Right renal cortex interstitium (tissue), 3 donors: ENCODE measurements at places on chromosomes 12 and 14.

DNA sequence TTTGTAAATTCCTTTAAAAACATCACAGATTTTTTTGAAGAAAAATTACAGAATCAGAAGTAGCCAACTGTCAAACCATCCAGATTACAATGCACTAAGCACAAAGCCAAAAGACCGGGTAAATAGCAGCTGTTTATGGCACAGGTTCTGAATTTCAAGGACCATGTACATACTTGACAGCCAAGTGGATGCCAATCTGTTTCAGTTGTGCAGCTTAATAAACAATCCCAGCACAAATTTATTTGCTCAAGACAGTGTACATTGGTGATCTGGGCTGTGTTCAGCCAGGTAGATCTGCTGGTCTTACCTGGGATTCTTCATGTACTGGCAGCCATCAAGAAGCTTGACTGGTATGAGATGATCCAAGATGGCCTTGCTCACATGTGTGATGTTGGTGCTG is 229.8 kb upstream of the FLRT2 start:
- DNase-seq = no peak

GRCh38 chr14:91380610-91381371 is 36.8 kb downstream of the CCDC88C start:
- DNase-seq = no peak

DNA sequence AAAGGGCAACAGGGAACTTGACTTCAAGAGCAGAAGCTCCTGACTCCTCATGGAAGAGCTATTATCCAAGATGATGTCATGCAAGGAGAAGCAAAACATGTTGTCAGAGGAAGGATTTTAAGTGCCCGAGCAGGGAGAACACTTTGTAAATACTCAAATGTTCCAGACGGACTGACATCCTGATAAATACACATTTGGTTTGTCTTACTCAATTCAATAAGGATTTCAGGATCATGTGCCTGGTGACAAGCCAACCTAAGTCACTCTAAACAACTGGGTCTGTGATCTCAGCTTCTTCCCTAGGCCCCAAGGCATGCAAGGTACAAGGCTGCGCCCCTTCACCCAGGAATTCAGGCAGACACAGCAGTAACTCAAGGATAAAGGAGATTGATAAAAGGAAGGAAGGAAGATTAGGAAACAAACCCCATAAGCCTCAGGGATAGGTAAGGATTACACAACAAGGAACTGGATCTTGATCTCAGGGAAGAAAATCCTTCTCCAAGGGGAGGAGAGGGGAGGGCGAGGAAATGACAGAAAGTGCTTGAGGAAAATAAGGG is 26.8 kb upstream of the CEBPE start:
- no peak for DNase-seq

DNA sequence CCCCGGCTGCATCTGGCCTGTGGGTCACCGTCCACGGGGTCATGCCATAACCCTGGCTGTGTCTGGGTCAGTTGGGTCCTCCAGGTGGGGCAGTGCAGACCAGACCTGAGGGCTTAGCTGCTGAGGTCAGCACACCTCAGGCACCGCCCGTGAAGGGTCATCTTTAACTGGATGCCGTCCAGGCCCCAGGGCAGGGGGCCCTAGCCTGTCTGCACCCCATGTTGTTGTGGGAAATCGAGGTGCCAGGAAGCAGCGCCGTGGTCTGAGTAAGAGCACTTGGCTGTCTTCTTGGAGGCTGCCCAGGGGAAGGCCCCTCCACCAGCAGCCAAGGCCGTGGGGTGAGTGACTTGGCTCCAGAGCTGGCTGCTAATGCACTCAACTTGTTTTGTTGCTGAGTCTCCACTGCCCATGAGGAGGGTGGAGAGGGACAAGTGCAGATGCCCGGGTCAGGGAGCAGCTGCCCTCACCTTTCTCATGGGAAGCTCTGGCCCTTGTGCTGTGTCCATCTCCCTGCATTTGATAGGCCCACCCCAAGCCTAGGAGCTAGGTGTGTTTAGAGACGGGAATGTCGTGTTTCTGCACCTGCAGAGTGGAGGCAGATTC is 317.2 kb downstream of the TMEM121 start:
- DNase-seq = no peak

DNA sequence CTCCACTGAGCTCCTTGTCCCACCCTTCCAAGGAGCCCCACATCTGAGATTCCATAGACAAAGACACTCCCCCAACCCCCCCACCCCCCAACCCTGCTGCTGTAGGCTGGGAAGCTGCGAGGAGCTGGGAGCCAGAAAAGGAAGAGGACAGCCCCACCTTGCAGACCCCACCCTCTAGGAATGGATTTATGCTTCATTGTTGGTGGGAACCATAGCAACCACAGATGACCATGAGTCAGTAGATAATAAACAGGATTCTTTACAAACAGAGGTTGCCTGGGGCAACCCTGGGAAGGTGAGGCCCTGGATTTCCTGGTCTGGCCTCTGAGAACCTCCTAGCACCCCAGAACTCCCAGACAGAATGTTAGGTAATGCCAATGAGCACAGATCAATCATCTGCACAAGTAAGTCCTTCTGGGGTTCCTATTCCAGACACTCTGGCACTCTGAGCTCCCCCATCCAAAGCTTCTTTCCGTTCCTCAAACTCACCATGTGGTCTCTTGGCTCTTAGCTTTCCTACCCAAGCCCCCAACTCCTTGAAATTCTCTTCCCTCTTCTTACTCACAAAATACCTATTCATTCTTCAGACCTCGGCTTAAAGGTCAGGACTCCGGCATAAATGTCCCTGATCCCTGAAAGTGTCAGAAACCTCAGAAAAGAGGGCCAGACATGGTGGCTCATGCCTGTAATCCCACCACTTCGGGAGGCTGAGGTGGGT is 15.2 kb upstream of the PLEKHG6 start:
- DNase-seq = no peak

DNA sequence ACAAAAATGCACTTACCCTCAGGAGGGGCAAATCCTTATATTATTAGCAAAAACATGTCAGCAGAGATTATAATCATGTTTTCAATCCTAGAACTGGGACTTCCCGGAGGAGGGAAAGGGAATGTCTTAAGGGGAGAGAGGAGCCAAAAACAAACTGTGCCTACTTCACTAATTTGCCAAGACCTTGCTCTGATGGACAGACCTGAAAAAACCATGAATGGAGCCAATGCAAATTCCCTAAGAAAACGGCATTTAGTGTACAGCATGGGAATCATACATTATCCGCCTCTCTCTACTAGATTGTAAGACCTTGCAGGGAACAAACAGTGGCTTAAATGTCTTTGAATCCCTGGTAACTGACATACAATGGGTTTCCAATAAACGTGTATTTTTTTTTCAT is 70.4 kb downstream of the NTN4 start:
- no peak for DNase-seq

DNA sequence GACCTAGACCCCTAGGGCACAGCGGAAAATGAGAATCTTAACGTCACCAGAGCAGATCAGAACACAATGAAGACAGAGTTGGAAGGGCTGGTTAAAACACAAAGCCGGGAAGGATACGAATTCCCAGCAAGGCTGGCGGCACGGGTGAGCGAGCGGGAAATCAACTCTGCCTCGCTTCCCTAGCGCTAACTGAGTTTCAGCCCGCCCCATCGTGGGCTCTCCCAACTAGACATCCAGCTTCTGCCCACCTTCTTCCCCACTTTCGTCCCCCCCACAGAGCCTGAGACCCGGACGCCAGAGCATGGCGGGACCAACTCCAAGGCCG is 377 bp downstream of the CCNT1 start:
- no peak for DNase-seq

DNA sequence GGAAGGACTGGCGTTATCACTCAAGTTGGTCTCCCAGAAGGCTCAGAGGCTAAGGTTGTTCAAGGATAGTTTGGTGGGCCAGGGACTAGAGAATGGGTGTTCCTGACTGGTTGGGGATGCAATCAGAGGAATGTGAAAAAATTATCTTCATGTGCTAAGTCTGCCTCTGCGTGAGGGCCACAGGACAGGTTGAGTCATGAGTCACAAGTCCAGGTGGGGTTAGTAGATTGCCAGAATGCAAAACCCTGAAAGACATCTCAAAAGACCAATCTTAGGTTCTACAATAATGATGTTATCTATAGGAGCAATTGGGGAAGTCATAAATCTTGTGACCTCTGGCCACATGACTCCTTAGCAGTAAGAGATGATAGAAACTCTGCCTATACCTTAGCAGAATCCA is 220.1 kb upstream of the EEA1 start:
- DNase-seq = no peak
